ENCODE measurements at places on chromosomes 13 and 19.

DNA sequence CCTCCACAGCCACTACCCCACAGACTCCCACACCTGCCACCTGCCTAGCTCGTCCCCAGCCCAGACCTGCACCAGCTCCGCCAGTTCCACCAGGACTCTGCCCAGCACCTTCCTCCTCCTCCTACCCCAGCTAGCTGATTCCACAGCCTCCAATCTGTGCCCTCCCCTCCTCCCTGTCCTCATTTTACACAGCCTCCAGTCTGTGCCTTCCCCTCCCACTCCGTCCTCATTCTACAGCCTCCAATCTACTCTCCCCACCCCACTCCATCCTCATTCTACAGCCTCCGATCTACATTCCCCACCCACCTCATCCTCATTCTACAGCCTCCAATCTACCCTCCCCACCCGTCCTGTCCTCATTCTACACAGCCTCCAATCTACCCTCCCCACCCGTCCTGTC, 7.3 kb downstream of the MYDGF start:
- DNase-seq = no peak

DNA sequence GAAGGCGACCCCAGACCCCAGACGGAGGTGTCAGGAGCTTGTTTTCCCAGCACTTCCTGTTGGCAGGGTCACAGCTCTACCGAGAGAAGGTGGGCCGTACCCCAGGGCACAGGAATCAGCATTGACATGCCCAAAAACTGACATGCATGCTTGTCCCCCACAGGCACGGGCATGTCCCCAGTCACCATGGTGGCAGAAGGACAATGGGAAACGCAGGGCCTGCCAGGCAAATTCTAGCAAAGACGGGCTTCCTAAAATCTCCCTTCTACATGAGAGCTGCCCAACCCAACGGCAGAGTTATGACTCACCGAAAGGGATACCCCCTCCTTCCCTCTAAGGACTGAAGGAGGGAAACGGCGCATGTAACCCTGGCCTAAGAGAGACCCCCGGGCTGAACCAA, 18.5 kb downstream of the TSHZ3 start:
- no peak for DNase-seq

- DNase-seq = peak; percentile 81
These were observed 4.8 kb downstream of the ISYNA1 start for GRCh38 chr19:18433015-18433691.

DNA sequence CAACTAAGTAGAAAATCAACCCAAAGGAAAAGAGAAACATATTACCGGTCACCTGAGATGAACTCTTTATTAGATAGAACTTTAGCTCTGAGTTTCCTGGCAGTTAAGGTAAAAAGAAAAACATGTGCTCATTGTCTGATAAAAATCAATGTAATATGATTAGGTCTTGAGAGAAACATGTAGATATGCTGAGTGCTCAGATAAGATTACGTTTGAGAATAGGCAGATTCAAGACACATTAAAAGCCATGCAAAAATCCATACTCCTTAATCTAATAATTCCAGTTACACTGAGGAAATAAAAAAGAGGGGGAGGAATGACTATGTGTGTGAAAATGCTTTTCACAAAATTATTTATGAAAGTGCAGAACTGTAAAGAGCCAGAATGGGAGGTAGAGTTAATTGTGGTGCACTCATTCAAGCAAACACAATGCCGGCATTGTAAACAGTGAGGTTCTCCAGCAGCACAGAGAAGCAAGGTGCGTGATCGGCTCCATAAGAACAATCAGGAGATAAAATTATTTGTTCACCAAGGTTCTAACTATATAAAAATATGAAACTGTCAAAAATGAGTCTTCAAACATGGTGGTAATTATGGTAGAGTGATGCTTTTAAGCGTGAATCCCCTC, 88.8 kb downstream of the MBNL2 start:
- no peak for DNase-seq

- no peak for DNase-seq
These were observed 11.1 kb downstream of the MAB21L1 start for GRCh38 chr13:35465371-35465770.

- no peak for DNase-seq
These were observed 13.4 kb downstream of the OLFM4 start for GRCh38 chr13:53041968-53042516.

DNA sequence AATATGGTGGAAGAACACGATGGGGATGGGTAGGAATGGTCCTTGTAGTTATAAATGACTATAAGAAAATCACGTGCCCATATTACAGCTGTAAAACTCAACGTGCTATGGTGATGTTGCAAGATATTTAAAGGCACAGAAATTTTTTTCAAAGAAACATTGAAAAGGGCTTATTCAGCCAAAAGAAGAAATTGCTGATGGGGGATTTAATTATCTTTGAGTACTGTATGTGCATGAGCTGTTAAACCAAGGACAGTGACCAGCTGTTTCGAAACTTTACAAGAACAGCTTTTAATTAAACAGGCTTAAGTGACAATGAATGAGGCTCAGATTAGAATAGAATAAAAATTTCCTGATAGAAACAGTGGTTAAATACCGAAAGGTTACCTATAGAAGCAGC, 339.0 kb downstream of the HS6ST3 start:
- no peak for DNase-seq

DNA sequence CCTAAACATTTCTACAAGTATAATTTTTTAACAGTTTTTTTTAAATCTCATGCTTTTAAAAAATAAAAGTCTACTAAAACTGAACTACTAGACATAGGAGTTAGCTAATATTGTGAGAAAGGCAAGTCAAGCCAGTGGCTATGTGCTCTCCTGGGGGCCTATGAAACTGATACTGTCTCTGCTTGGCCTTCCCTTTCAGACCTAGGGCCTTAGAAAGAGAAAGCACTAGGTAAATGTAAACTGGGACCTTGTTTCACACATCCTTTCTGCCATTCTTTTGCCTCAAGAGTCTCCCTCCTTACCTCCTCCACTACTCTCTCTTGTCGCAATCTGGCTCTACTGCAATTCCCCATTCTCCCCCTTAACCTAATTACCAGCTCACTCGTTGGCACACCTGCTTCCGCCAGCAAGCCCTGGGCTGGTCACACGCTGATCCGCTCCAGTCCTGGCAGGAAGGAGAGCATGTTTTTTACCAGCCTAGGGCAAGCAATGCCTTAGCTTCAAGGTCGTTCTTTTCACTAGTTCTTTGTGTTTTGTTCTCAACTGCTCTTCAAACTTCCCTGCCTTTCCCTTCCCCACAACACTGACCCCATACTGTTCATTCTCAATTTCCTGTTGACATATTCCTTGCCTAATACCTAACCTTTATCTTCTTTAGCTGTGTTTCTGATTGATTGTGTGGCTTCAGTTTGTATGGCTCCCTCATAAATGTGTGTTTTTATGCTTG, 23.1 kb downstream of the TBC1D4 start:
- peak; percentile 25 for DNase-seq

DNA sequence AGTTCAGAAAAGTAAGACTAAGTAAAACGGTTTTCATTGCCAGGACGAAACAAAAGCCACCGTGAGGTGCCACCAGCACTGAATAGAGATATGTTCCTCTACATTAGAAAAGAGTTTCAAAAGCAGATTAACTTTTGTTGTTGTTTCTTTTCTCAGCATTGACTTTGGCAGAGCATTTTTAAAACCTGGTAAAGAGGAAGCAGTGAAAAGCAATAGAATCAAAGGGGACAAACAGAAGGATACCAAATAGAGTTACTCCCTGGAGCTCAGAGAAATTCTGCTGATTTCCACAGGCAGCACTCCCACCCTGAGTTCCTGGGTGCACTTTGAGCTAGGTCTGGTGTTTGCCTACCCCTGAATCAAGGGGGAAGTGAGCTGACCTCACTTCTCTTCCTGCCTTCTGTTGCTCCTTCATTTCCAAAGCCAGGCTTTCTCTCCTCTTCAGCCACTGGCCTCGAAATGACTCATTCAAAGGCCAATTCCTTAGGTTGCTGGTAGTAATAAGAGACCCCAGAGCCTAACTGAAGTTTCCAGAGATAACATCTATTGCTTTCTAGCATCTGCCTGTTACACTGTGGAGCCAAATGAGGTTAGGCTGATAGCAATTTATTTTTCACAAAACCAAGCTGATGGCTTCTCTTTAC, 11.3 kb upstream of the ERICH6B start:
- DNase-seq = no peak

GRCh38 chr19:7988307-7988706, 17.1 kb downstream of the ELAVL1 start:
- no peak for DNase-seq

- no peak for DNase-seq
These were observed 63.9 kb upstream of the DOCK9 start for GRCh38 chr13:99041788-99042187.

- peak; percentile 75 for DNase-seq
These were observed 1.4 kb downstream of the STK11 start for GRCh38 chr19:1206864-1207450.

GRCh38 chr13:21434588-21434987, 24.5 kb downstream of the ZDHHC20 start:
- no peak for DNase-seq

GRCh38 chr13:50908371-50908770, 1.2 kb upstream of the RNASEH2B start:
- DNase-seq = no peak

DNA sequence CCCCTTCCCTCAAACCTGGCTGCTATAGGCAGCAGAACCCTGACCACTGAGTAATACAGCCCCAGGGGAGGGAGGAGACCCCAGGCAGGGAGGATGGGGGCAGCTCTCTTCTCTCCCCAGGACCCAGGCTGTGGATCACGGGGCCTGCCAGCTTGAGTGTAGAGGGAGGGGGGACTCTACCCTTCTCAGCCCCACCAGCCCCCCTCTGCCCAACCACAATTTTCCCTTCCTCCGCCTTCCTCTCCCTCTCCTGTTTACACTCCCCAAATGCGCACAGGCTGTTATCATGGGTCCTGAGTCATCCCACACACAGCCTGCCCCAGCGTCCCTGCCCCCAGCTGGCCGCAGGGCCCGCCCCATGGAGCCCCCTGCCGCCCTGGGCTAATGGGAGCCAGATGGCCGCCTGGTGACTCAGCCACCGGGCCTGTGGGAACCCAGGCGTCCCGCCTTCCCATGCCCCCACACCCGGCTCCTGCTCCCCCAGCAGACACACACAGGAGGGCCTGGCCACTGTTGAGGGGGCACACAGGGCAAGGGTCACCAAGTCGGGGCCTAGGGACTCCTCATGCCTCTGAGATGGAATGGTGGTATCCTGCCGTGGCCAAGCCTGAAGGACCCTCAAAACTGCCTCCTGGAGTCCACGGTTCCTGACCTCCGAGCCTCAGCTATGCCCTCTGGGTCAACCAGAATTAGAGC, 13.6 kb downstream of the CCDC97 start:
- no peak for DNase-seq

DNA sequence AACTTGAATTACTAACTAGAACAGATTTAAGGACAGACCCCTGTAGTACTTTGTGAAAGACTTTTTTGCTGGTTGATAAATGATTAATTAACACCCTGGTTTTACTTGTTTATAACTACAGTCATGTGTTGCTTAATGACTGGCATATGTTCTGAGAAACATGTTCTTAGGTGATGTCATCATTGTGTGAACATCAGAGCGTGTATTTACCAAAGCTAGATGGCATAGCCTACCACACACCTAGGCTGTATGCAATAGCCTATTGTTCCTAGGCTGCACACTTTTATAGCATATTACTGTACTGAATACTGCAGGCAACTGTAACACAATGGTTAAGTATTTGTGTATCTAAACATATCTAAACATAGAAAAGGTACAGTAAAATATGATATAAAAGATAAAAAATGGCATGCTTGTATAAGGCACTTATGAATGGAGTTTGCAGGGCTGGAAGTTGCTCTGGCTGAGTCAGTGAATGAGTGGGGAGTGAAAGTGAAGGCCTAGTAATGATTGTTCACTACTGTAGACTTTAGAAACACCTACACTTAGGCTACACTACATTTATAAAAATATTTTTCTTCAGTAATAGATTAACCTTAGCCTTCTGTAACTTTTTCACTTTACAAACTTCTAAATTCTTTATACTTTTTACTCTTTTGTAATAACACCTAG, 260.3 kb downstream of the KCNRG start:
- no peak for DNase-seq

GRCh38 chr13:99991828-99992775, 10.5 kb downstream of the ZIC2 start:
- peak; percentile 42 for DNase-seq

DNA sequence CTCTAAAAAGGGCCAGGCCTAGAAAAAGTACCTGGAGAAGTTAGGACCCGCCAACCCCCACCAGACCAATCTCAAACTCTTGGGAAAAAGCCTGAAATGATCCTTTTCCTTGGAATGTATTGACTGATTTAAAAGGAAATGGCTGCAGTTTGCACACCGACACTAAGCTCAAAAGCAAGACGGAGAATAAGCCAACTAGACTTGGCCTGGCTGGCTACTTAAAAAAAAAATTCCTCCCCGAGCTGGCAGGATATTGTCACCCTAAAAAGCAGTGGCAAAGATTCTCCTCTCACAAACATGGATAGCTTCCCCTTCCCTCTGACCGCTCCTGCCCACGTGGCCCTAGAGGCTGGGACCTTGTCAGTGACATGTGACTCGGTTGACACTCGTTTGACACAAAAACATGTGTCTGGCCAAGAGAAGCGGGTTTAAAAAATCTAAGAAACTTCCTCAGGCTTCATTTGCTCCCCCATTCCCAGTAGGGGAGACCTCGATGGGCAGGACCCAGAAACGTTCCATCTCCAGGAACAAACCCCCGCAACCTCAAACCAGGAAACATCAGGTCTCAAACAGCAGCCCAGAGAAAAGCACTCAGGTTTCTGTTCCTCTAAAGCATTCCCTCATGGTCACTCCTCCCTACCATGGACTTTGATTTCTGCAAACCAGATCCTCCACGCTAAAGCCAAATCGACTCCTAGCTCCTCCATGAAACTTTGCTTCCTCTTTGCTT, 1.3 kb downstream of the RFX1 start:
- DNase-seq = no peak

DNA sequence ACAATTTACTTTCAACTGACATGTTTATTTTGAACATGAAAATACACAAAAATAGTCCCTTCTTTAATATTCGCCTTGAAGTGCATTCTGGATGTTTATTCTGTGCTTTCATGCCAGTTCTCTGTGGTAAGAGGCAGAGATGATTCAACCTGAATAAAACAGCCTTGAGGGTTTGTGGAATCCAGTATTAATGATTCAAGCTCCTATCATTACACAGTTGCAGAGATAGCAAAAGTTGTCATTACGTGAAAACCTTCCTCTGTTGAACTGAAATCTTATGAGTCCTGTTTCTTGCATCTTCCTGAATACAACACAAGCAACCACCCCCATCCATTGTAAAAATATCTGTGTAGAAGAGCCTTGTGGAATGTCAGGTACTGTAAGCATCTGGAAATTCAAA, 142.3 kb upstream of the HTR2A start:
- no peak for DNase-seq

- DNase-seq = peak; percentile 74
These were observed 2.9 kb upstream of the HOOK2 start for GRCh38 chr19:12778017-12778904.

DNA sequence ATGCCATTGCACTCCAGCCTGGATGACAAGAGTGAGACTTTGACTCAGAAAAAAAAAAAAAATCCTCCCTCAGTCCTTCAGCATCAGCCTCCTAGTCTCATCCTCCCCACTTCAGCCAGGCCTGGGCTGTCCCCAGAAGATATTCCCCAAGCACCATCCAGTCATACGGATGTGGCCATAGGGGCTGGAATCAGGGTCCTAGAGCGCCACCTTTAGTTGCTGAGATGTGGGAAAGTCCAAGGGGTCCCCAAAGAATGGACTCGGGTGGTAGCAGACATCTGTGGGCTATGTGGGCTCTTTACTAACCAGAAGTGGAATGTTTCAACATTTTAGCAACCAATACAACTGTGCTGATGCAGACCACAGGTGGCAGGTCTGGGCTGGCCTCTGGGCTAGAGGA, 3.1 kb upstream of the TYROBP start:
- DNase-seq = no peak

Data from right kidney (tissue), 9 donors.